GM12892 (cell line): ENCODE measurements at places on chromosomes 11 and 22.

DNA sequence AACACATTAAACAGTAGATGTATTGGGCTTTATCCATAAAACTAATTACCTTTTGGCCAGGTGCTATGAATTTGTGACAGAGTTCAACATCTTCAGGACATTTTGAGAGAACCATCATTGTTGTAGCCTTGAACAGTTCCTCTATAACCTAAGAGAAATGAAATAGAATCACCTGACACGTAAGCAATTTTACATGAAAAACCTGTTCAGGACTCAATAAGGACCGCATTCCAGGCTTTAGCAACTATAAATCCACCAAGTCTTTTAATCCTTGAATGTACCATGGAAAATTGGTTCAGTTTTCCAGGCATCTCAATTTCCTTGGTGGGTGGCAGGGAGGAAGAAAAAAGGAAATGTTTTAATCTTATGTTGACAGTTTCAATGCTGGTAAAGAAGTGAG is 60.9 kb upstream of the GAB2 start:
- DNase-seq = no peak

- DNase-seq = no peak
Measured at GRCh38 chr11:32381179-32381578, 54.2 kb downstream of the WT1 start.

- DNase-seq = no peak
Measured at GRCh38 chr11:90134478-90135003, at the start of gene NAALAD2. Gene NAALAD2 (plus strand): TSS chr11:90134663. CDS start chr11:90134759, 96 bp downstream.

GRCh38 chr11:126518071-126518971 is 162.8 kb downstream of the ST3GAL4 start:
- DNase-seq = no peak

DNA sequence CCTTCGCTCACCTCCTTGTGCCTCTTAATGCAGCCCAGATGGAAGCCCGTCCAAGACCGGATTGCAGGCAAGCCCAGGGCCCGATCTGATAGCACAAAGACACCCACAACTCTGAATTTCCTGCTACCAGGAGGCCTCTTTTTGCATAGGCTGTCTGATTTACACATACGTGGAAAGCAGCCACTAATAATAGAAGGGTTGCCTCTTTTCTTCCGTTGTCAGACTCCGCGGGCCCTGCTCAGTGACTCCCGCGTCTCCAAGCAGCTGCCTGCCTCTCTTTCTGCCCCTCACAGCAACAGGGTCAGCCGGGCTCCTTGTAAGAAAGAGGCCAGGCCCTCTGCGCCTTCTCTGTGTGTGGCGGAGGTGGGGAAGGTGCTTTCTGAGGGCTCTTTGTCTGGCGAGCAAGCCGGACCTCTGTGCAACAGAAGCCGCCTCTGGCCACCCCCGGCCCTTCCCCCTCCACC is 26.7 kb downstream of the FLI1 start:
- no peak for DNase-seq

GRCh38 chr11:75334976-75335375 is 16.5 kb downstream of the ARRB1 start:
- no peak for DNase-seq

DNA sequence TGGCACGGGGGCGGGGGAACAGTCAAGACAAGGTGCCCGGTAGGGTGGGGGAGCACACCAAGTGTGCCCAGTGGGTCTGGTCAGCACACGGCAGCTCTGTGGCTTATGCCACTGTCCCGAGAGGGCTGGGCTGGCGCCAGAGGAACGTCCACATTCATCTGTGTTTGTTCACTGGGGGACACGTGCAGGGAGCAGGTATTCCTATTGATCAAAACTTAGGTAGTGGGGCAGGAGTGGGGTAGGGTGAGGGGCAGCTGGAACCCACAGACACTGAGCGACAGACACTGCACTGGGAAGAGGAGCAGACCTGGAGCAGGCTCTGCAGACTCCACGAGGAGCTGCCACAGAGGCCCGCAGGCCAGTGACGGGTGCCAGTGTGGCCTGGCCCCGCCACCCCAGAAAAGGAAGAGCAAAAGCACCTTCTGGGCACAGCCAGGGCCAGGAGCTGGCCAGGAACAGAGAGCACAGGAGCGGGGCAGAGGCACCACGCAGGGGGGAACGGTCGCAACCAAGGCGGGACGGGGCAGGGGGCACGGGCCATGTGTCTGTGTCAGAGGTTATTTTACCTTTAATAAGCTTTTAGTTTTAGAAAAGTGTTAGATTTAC is 2.1 kb upstream of the MOB2 start:
- DNase-seq = no peak

DNA sequence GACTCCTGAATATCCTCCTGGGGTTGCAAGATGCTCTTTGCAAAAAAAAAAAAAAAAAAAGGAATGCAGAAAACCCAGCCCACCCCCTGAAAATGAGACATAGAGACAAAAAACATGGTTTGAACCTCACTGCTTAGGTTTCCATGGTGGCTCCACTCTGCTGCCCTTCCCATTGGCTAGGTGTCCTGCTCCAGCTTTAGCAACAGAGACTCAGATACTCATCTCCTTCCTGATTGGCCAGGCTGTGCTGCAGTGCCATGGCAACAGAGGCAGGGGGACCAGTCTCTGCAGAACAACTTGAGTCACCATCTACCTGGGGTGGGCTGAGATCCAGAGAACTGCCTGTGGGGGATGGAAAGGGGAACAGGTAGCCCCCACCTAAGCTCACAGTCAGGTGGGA is 17.4 kb upstream of the YWHAH start:
- no peak for DNase-seq

DNA sequence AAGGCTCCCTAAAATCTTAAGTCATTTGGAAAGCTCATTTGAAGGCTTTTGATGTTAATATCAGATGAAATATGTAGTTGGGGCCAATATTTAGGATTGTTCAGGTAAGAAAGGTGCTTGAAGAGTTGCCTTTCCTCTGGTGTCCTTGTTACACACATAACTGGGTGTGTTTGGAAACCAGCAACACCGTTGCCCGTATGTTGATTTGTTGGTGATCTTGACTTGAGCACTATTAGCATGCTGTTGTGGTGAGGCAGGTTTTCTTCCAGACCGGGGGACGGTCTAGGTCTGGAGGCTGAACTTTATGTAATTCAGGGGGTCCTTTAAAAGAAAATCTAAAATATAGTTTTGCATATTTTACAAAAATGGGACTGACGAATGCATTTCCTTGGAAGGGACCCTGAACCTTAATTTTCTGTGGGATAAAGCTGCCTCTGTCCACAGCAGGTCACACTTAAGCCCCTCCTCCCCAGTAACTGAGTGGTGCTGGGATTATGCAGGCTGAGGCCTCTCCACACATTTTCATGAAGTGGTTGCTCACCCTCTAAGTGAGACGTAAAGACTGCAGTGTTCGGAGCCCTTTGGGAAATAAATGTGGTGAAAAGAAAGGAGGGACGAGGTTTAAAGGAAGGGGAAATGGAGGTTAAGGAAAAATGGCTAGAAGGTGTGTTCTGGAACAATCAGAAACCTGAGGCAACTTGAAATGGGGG is 1.8 kb downstream of the YWHAH start:
- DNase-seq = no peak

- no peak for DNase-seq
Measured at GRCh38 chr11:102836290-102836875, 7.0 kb downstream of the MMP3 start.
